ENCODE measurements at places on chromosomes 2 and 18.

- no peak for DNase-seq
These were observed 58.0 kb upstream of the EDAR start for GRCh38 chr2:109046925-109047508.

DNA sequence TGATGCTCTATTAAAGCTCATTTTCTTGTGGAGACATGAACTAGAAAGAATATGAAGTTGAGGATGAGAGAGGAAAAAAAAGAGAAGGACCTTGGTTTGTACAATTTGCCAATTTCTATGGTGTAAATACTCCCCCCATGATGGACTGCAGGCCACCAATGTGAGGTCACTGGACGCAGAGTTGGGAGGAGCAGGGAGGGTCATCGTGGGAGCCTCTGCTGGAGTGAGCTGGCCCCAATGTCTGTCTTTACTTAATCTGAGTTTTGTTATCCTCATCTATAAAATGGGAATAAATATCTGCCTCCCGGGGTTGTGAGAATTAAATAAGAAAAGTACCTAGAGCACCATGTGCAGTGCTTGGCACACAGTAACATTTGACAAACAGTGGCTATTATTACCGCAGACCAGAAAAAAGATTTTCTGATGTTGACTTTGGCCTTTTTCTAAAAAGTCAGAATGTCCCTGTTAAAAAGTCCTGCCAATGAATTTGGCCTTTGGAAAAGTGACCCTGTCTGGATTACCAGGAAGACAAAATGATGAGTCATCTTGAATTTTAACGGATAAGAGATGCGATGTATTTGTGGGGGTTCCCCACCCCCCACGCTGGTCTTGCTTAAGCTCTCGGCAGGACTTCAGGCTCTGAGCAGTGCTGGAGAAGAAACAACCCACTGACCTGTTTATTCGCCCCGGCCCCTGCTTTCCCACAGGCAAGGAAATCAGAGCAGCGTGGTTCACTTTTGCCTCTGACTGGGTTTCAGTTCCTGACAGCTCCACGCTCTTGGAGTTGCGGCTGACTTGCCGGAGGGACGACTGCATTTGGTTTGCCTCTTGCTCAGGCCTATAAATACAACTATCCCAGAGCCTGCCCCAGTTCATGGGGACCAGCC, 50.3 kb upstream of the FOSL2 start:
- DNase-seq: peak; percentile 85

GRCh38 chr2:159904959-159905305, 106.9 kb upstream of the CD302 start:
- no peak for DNase-seq

GRCh38 chr18:27599202-27599829, 414.2 kb upstream of the CHST9 start:
- DNase-seq: peak; percentile 82

DNA sequence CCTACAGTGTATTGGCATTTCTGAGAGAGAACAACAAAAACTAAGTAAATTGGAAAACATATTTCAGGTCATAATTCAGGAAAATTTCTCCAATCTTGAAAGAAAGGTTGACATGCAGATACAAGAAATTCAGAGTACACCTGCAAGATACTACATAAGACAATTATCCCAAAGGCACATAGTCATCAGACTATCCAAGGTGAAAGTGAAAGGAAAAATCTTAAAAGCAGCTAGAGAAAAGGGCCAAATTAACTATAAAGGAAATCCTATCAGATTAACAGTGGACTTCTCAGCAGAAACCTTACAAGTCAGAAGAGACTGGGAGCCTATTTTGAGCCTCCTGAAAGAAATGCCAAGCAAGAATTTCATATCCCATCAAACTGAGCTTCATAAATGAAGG, 449.0 kb upstream of the MMADHC start:
- DNase-seq: no peak

DNA sequence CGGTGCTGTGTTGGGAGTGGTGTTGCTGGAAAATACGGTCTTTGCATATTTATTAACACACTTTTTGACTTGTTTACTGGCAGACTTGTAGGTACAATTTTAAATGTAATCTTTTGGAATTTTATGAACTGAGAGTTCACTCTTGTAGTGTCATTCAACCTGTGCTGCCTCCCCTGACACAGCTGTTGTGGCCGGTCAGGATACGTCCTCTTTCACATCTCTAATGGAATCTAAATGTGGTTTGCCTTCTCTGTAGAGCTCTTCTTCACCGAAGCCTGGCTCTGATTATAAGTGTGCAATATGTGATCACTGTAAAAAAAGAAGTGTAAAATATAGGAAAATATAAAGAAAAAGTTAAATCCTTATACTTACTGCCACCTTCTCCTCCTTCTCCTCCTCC, 94.7 kb downstream of the MAP4K4 start:
- DNase-seq: no peak

DNA sequence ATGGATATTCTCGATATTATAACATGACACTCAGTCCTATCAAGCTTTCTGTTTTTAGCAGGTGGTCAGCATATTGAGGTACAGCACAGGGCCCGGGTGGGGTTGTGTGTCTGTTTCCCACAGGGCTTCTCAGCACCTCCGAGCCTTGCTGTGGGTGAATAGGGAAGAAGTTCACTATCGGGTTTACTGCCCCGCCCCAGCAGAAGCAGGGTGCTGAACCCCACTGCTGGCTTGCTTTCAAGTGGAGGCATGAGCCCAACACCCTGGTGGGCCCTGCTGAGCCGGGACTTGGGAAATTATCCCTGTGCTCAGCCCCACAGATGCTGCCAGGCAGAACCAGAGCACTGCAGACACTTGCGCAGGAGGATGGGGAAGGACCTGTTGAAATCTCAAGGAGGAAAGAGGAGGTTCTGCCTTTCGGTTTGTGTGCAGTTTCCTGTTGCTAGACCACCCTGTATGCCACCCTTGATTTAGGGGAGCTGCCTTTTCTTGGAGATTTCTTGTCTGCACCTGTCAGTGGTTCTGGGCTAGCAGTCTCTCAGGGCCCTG, 270.3 kb upstream of the SALL3 start:
- no peak for DNase-seq

DNA sequence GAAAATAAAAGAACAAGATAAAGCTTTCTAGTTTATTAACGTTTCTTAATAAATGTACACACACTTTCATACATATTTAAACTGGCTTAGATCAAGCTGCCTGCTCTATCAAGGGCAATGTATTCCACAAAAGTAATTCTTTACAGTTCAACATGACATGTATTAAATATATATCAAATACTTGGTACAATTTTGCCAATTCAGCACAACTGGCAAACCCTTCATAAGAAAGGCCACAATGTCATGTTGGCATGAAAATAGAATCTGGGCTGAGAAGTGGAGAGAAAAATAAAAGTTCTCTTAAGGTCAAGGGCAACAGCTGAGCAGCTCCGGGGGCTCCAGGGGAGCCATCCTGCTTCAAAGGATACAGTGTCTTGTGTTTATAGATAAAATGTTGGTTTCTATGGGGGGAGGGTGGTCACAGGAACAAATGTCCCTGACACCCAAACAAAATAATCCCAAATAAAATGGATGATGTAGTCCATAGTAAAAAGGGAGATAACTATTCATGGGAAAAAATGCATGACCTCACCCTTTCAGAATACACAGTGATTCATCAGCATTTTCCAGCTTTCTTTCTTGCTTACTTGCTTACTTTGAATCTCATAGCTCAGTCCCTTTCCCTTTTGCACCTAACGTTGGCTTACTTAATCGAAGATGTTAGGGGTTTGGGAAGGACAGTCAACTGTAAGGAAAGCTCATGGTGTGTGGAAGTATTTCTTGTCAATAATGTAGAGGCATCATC, 494.9 kb downstream of the NYAP2 start:
- peak; percentile 70 for DNase-seq

GRCh38 chr2:62884514-62884913, 166.1 kb upstream of the OTX1 start:
- DNase-seq: peak; percentile 8

DNA sequence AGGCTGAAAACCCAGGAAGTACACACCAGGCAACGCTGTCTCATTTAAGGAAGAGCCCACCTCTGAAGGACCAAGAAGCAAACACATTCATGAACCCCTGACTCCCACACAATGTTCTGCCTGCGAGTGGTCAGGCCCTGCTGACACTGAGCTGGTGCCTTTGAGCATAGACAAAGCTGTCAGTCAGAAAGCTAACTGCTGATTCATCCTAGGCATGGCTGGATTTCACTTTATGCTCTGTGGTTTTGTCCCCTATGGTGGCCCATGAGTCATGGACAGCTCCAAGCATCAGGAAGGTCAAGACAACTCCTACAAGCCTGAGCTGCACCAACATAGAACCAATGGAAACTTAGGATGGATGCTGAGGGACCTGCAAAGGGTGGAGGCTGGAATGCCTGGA, 78.9 kb downstream of the UXS1 start:
- DNase-seq: peak; percentile 40

DNA sequence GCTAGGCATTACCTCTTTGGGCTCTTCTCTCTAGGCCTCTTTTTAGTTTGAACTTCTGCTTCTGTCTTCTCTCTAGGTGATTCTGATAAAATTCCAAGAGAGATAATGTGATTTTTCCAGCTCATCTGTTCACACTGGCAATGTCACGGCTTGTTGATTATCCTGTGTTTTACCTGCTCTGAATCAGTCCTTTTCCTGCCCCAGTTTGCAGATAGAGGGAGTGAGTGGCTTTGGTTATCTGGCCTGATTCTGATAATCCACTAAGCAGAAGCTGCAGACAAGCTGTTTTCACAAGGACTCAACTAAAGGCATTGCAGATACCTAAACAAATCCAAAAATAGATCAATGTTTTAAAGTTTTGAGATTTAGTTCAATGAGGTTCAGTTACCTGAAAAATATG, 111.9 kb downstream of the DCC start:
- DNase-seq: no peak

DNA sequence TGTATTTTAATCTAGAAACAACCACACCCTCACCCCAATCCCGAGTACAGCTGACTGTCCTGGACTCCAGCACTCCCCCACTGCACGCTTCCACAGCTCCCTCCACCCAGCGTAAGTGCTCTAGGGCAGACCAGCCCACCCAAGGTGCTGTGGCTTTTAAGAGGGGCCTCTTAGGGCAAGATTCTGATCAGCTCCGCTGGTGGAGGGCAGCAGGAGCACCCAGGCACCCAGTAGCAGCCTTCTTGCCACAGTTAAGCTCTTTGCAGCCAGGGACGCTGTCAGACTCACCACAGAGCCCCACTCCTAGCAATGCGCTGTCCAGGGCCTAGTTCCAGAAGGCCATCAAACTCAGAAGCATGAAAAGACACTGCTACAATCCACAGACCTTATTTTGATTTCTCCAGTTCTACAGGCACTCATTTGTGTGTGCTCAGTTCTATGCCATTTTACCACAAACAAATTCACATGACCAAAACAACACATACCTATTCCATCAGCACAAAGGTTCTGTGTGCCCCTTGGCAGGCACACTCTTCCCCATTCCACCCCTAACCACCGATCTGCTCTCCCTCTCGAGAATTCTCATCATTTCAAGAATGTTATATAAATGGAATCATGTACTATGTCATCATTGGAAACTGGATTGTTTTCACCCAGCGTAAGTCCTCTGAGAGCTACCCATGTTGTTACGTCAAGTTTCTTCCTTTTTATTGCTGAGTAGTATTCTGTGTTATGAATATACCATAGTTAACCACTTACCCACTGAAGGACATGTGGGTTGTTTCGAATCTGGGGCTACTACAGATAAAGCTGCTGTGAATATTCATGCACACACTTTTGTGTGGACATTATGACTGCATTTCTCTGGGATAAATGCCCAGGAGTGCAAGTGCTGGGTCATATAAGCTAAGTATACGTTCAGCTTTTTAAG, 40.4 kb downstream of the PTPN2 start:
- no peak for DNase-seq

DNA sequence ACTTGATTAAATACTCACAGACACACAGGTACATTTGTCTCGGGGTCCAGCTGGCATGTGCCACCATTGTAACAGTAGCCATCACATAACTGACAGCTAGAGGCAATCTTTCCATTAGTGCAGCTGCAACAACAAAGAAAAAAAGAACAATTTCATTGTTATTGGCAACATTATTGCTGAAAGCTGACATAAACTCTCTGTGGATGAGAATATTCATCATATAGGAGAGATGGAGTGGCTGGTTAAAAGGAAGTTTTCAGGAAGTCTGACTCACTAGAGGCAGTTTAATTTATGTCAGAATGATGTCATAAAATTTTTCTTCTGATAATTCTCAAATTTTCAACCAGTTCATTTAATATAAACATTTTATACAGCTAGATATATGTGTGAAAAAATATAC, 1490.0 kb upstream of the NXPH2 start:
- no peak for DNase-seq

- no peak for DNase-seq
These were observed 36.1 kb downstream of the BCL2 start for GRCh38 chr18:63283305-63284094.

- no peak for DNase-seq
These were observed 16.5 kb downstream of the AFTPH start for GRCh38 chr2:64540615-64541014.
